ENCODE measurements at places on chromosomes 7 and 10.

- no peak for DNase-seq
These were observed 30.6 kb upstream of the HNRNPH3 start for GRCh38 chr10:68301301-68301700.

GRCh38 chr10:5547931-5548660 is 23.3 kb downstream of the CALML3 start:
- DNase-seq: no peak

DNA sequence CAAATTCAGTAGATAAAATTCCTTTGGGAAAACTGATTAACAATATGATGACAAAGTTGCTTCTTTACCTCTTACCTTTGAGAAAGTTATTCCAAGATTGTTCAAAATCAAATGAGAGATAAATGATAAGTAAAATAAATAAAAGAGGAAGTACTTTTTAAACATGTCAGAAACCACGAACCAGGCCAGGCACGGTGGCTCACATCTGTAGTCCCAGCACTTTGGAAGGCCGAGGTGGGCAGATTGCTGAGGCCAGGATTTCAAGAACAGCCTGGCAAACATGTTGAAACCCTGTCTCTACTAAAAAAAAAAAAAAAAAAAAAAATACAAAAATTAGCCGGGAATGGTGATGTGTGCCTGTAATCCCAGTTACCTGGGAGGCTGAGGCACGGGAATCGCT is 296.6 kb downstream of the HGF start:
- no peak for DNase-seq

- no peak for DNase-seq
These were observed 307.6 kb downstream of the FGFR2 start for GRCh38 chr10:121290674-121291073.

DNA sequence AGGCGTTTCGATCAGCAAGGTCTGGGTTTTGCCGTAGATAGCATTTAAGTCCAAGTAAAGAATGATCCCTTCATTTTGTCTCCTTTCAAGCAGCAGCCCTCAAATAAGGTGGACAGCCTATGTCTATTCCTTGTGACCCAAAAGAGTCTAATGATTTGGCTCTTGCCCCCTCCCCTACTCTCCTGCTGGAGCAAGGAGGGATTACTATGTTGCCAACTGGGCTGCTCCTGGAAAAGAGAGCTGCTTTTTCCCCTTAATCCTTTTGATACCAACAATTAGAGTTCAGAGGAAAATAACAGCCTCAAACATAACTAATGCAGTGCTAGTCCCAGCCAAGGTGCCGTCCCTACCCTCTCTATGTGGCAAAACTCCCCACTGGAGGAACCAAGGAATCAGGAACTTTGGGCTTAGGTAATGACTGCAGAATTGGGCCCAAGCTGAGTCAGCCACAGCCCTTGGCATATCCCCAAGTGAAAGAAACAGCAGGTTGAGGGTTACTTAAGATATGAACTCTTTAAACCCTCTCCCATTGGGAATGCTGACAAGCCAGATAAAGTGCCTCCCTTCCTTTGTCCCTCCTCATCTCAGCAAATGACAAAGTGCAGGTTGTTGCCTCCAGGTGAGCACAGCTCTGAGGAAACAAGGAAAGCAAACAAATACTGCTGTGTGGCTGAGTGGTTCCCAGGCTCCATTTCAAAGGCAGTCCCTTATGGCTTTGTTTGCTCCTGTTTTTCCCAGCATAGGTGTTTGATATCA is 643.7 kb downstream of the INHBA start:
- DNase-seq: no peak

GRCh38 chr7:128103498-128104107 is 72.4 kb upstream of the LRRC4 start:
- DNase-seq: no peak

DNA sequence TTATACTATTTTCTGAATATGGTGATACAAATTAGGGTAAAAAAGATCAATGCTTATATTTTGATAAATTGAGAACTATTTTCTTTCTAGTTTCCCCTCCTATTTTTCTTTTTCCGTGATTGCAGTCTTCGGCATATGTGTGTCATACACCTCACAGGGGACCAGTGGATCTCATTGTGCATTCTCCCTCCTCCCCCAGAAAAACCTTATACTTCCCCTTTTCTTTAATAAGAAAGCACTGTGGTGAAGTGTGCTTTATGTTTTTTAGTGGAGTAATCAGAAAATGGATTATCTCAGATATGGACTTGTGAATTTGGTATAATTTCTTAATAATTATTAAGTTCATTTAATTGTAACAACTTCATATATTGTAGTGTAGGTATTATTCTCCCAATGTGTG is 72.8 kb downstream of the BICC1 start:
- no peak for DNase-seq

DNA sequence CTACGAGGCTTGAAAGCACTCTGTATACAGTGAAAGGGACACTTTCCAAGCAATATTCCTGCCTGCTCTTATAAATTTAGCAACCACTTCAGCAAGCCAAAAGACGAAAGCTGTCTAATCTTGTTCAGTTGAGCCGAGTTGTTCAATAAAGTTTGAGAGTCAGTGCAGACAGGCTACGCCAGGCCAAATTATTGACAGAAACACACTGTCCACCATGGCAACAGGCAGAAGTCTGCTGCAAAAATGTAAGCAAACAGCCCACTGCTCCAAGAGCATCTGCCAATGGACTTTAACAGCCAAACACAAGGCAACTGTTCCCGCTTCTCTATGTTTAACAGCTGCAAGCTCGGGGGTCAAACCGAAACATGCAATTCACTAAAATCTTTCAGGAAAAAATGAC is 85.7 kb downstream of the GLI3 start:
- DNase-seq: no peak

DNA sequence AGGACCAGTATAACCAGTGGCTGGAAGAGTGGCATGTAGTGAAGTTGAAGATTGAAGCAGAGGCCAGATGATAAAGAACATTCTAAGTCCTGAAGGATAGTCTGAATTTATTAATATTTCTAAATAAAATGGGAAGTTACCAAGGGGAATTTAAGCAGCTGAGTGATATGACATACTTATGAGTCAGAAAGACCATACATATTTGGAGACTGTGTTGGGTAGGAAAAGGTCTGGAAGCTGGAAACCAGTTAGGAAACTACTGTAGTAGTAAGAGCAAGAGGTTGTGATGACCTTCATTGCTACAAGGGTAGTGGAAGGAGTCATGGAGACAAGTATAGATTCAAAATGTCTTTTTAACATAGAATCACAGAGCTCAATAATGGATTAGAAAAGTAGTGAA is 752.3 kb downstream of the SUGCT start:
- no peak for DNase-seq

GRCh38 chr7:37212051-37212450 is 236.6 kb downstream of the ELMO1 start:
- DNase-seq: no peak

GRCh38 chr7:132472463-132473120 is 103.7 kb downstream of the PLXNA4 start:
- DNase-seq: no peak

DNA sequence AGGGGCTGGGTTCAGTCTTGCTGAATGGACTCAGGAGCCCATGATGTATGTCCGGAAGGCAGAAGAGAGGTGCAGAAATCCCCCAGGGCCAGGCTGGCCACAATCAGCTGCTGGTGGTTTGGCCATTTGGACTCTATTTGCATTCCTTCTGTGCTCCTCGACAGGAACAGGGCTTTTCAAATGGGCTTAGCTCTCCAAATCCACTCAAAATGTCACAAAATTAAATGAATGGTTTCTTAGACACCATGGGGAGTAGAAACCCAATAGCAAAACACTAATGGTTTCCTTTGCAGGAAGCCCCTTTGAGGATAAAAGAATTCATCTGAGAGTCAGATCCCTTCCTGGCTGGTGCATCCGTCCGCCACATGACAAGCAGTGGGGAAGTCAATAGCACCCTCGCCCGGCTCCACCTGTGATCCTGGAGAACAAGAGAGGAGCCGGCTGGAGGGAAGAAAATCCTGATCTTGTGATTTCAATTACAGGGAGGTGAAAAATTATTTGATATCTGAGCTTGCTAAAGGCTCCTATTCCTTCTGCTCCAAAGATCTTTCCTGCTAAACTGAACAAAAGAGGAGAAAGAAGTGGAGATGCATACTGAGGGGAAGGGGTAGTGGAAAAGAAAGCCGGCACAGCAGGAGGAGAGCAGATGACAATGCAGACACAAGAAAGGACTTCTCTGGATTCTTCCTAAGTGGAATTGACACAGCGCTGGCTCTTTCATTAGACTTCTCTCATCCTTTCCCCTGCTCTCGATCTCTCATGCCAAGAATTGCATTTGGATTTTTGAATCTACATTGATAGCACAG is 190.7 kb downstream of the C7orf25 start:
- DNase-seq: no peak

GRCh38 chr10:67015225-67015624 is 89.4 kb downstream of the LRRTM3 start:
- DNase-seq: no peak

- no peak for DNase-seq
These were observed 34.7 kb downstream of the GSDME start for GRCh38 chr7:24722386-24723177.

- no peak for DNase-seq
These were observed 842 bp upstream of the JAKMIP3 start for GRCh38 chr10:132064771-132065437.

GRCh38 chr7:113412410-113412809 is 294.1 kb upstream of the SMIM30 start:
- no peak for DNase-seq

DNA sequence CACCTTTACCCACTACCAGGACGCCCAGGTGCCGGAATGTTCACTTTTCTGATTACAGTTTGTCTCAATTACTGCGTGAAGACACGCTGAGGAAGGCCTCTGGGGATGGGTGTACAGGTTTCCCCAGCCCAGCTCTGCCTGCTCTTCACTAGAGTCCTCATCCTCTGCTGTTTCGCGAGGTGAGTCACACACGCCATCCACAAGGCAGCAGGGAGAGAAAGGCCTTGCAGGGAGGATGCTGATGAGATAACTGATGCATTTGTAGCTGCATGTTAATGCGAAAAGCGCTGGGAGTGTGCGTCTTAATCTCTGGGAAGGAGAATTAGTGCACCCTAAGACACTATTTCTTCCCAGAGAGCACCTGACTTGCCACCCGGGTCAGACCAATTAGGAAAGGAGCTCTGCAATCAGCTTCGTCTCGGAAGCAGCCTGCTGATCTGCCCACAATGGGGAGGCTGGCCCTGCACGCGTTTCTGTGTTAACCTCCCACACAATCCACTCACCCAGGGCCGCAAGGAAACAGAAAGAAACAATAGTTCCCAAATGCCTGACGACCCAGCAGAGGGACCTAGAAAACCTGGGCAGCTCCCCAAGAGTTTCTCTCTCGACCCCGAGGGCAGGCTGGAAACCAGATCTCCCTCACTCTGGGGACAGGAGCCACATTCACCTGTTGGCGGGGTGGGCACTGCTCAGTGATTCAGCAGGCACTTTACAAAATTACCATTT is 578.7 kb downstream of the GLRX3 start:
- no peak for DNase-seq

- no peak for DNase-seq
These were observed 74.1 kb upstream of the PARD3 start for GRCh38 chr10:34889004-34889869.

- DNase-seq: no peak
These were observed 79.2 kb upstream of the PTPRZ1 start for GRCh38 chr7:121793716-121794115.

DNA sequence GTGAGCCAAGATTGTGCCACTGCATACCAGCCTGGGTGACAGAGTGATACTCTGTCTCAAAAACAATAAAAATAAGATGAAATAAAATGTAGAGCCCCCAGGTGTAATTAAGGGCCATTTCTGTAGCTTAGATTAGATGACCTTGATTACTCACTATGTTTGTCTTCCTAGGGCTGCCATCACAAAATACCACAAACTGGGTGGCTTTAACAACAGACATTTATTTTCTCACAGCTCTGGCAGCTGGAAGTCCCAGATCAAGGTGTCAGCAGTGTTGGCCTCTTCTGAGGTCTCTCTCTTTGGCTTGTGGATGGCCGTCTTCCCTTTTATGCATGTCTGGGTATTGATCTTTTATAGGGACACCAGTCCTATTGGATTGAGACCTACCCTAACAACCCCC is 6.1 kb downstream of the PTER start:
- no peak for DNase-seq

DNA sequence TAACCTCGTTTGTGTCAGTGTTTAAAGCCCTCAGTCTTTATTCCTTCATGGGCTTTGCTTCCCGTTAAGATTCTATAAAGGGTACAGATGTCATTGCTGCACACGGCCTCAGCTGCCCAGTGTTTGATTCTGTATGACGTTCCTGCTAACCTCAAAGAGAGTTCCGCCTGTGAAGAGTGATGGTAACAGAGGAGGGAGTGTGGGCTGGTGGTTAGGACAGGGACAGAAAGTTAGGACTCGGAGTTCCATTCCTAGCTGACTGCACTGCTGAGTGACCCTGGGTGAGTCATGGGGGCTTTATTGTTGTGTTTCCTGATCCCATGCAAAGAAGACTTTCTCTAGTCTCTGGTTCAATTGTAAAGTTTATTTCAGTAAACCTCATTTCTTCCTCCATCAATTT is 227.1 kb downstream of the DYNC1I1 start:
- DNase-seq: no peak

DNA sequence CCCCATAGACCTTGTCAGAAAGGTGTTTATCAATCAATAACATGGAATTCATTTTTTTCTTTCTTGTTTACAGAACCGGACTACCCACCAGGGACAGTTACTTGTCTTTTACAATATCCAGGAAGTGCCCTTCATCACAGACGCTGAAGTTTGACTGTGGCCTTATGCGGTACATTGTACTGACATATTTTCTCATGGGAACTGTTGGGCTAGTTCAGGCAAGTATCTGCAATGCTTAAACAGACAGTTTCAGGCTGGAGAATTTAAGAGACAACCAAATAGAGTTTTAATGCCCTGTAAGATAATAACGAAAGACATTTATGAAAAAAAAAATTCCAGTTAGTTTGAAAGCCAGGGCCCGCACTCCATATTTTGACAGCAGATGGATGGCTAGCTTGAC is 246.4 kb downstream of the GATA3 start:
- no peak for DNase-seq

DNA sequence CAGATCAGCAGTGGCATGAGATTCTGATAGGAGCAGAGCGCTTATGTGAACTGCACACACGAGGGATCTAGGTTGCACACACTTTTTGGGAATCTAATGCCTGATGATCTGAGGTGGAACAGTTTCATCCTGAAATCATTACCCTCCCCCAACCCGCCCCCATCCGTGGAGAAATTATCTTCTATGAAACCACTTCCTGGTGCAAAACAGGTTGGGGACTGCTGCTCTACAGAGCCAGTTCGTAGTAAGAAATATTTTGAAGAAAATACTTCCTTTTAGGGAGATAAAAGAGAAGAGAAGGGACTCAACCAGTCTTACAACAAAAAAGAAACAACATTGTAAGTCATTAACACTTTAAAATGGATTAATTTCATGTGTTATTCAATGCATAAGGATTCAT is 1308.2 kb downstream of the GATA3 start:
- DNase-seq: no peak
